ENCODE measurements at places on chromosomes 3 and 15. TPM values are rescaled to one million over a fixed set of nuclear protein-coding genes. Genes with fewer than 3 reads are reported as not detected.

C2CD4B gene
- 3.9 TPM for total RNA-seq

NAA50 gene
- 49.3 TPM for total RNA-seq

PLA2G4E gene
- total RNA-seq: 0.11 TPM

TMEM212 gene
- not detected for total RNA-seq

SERINC4 gene
- not detected for total RNA-seq

RBMS3 gene
- 51.4 TPM for total RNA-seq

TMEM207 gene
- total RNA-seq: not detected

CLN6 gene
- total RNA-seq: 7.4 TPM

KNG1 gene
- total RNA-seq: not detected

ENTPD3 gene
- total RNA-seq: 0.59 TPM

CELF6 gene
- 0.28 TPM for total RNA-seq

PLA2G4F gene
- total RNA-seq: 0.35 TPM

Measured in right atrium auricular region (tissue), 2 donors.